ENCODE measurements at places on chromosomes 6 and 20.

GRCh38 chr20:19583532-19584175, 174.4 kb upstream of the RIN2 start:
- DNase-seq = no peak

GRCh38 chr6:40998661-40999060, 40.4 kb downstream of the UNC5CL start:
- DNase-seq = no peak

DNA sequence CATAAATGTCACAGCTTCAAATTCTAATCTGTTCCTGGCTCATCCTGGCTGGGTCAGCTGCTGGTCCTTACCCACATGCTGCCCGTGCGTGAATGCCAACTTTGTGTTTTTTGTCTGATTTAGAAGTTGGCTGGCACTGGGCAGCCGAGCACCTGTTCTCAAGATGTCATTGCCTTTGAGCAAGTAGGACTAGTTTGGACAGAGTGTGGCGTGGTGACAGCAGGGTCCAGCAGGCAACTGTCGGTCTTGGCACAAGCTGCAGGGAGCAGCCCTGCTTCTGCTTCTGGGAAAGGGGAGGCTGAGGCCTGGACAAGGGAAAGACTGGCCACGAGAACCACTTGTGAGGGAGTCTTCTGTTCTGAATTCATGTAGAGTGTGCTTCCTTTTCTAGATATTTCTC, 26.4 kb upstream of the ADRM1 start:
- DNase-seq = no peak

DNA sequence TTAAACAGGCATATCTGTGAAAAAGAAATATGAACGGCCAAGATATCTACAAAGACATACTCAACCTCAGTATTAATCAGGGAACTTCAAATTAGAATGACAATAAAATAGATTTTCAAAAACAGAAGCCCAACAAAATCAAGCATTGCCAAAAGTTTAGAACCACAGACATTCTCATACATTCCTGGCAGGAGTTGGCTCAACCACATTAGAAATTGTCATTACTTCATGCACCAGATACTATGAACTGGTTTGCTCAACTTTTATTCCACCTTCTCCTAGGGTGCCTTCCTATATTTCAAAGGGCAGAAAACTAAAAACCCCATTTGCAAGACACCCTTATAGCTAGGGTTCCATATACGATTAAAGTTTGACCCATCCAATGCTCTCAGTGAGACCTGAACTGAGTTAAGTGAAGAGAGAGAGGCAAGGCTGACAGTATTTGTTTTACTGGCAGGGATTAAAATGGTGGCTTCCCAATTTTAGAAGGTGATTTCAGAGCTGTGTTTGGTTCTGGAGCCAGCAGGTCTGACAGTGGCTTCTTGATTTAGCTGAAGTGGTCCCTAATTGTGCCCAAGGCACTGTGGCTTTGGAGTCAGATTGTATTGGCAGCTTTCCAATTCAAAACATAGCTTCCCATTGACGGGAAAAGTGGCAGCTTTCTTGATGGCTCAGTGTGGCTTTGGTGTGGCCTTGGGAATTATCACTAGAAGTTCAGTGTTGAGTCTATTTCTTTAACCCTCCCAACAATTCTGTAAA, 77.1 kb upstream of the CDYL start:
- no peak for DNase-seq

GRCh38 chr20:373171-373890, 7.2 kb upstream of the TRIB3 start:
- DNase-seq = no peak

DNA sequence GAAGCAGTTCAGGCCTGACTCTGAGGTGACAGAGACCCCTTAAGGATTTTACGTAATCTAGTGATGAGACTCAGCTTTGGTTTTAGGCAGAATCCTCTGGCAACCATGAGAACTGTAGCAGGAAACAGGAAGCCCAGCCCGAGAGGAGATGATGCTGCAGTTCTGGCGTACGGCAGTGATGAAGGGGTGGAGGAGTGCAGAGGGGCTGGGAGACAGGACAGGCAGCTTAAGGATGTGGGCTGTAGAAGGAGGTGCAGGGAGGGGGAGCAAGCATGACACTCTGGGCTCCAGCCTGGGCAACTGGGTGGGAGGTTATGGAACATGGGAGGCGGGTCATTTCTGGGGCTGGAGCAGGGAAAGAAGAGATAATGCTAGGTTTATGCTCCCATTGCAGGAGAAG, 67.1 kb downstream of the LRFN2 start:
- no peak for DNase-seq

DNA sequence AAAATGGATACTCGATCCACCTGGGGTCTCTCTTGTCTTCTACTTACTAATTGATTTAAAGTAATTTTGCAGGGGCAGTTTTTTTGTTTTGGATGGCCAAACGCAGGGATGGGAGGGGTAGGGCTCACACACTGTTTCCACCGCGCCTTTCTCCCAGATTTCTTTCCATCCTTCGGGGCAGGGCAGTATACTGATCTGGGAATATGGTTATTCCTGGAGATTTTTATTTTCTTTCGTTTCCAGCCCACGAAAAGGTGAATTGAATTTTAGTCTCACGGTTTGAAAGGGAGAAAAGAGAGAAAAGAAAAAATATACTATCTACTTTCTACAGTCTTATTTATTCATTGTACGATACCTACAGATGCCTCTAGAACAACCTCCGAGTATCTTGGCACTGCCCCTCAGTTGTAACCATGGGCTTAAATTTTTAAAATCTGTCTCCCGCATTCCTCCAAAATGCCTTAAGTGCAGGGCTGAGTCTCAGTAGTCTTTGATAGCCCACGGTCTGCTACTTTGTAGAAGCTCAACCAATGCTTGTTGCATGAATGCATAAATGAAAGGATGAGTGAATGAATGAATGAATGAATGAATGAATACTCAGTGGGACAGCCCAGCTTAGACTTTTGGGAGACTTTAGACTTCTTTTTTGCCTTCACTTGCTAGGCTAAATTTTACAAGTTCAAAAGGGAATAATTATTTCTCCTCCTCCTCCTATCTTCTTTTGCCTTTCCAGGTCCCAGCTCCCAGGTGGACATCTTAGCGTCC, 18.1 kb upstream of the TRIM27 start:
- DNase-seq = peak; percentile 64

GRCh38 chr6:119517428-119517827, 167.9 kb upstream of the MAN1A1 start:
- DNase-seq = no peak

DNA sequence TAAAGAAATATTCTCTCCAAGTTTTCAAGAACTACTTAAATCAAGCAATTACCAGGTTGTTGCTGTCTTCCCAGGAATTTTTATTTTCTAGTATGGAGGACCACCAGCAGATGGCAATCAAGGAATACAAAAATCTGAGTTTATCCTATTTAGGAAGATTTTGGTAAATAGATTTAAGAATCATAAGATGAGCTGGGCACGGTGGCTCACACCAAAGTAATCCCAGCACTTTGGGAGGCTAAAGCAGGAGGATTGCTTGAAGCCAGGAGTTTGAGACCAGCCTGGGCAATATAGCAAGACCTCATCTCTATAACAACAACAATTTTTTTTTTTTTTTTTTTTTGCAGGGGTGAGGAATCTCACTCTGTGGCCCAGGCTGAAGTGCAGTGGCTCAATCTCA, 19.3 kb upstream of the SEC63 start:
- DNase-seq = no peak
